ENCODE measurements at places on chromosomes 13 and 19. TPM values are rescaled to one million over a fixed set of nuclear protein-coding genes. Genes with fewer than 3 reads are reported as not detected.

Gene LILRB5
- total RNA-seq = not detected

Gene CRTC1
- total RNA-seq = 13.4 TPM

Gene MRPL34
- 55.9 TPM for total RNA-seq

Gene HIPK4
- 0.09 TPM for total RNA-seq

GRCh38 chr13:100983111-100983510, 308.5 kb upstream of the TMTC4 start:
- no peak for DNase-seq

DNA sequence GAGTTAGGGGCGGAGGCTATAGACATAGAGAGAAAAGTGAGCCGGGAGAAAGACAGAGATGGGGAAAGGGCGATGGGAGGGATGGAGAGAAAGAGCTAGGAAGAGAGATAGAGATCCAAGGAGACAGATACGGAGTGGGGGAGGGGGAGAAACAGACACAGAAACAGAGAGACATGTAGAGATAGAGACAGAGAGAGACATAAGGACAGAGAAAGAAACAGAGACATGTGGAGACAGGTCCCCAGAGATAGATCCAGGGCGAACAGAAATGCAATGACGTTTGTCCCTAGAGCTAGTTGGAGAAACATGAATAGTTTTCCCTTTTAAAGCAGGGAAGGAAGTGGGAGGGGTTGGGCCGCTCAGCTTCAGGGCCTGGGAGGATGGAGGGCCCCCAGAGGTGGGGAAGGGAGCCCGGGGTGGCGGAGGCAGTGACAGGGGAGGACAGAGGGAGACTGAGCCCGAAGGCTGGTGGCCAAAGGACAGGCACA, 4.6 kb downstream of the PPP1R14A start:
- DNase-seq = no peak

GRCh38 chr13:67880916-67881315, 650.8 kb upstream of the PCDH9 start:
- DNase-seq = no peak

DNA sequence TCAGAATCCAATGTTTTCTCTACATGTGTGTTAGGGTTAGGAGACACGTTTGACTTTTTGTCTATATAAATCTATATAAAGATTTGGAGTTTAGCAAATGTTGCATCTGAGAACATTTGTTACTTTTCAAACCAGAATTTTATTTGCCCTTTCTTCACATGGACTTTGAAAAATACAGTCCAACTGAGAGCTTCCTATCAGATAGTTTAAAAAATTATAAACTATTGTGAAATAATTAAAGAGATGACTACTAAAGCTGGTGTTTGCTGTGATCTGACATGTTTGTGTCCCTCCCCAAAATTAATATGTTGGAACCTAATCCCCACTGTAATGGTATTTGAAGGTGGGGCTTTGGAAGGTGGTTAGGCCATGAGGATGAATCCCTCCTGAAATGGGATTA, 297.1 kb downstream of the ITGBL1 start:
- DNase-seq = no peak

DNA sequence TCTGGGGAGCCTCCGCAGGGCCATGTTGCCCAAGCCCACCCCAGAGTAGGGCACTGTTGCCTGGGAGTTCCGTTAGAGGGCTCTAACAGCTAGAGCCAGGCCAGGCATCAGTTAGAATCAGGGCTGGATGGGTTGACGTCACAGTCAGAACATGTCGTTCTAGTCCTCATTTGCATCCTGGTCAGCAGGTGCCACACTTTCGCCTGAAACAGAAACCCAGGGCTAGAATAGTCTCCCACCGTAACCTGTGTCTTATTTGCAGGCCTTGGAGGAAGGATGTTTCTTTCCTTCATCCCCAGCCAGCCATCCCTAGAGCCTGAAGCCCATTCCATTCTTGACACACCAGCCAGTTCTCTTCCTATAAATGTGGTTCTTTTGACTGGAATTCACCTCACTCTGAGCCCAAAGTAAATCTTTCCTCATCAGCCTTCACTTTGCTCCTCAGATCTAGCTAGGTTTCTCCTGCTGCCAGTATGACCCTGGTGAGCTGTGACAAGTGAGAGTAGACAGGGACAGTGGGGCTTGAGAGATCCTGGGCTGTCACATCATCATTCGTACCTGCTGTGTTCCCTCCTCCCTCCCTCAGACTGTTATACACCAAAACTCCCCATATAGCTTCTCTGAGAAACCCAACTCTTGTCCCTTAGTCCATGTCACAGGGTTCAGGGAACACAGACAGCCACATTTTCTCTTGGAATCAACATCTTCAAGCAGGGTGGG, 12.2 kb upstream of the CCDC97 start:
- DNase-seq = no peak

DNA sequence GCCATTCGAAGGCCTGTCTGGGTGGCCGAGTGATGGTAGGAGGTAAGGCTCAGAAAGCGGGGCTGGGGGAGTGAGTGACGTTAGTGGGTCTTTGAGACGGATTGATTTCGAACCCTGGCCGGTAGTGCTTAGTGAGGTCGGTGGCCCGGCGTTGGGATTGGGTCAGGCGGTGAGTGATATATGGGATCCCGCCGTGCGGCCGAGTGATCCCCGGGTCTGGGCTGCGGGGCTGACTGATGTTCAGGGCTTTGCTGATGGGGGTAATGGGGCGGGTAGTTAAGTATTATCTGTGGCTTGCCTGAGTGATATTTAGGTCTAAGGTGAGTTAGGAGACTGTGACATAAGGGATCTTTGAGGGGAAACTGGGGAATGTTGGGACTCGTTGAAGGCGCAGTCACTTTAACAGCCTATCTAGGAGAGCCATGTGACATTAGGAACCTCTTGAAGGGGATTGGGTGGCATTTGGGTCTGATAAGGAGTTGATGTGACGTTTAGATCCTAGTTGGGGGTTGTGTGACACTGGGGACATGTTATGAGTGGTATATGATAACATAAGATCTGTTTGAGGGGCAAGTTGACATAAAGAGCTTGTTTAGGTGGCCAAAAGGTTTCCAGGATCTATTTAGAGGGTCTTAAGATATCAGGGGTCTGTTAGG, 543 bp downstream of the PSMC4 start:
- no peak for DNase-seq

GRCh38 chr13:81211713-81212112, 870.8 kb upstream of the SPRY2 start:
- no peak for DNase-seq

GRCh38 chr19:19600793-19601330, 17.6 kb downstream of the PBX4 start:
- DNase-seq = no peak

DNA sequence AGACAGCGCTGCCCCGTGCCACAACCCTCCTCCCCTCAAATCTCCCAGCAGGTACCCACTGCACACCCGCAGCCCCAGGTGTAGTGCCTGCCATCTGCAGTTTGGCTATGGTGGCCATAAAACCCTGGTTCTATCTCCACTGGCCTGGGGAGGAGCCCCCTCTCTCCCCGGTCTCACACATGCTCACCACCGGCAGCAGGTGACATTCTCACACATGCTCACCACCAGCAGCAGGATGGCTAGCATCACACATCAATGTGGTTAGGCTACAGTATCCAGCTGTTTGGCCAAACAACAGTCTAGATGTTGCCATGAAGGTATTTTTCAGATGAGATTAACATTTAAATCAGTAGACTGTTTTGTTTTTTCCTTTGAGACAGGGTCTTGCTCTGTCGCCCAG, 31.1 kb downstream of the ELL start:
- DNase-seq = no peak

DNA sequence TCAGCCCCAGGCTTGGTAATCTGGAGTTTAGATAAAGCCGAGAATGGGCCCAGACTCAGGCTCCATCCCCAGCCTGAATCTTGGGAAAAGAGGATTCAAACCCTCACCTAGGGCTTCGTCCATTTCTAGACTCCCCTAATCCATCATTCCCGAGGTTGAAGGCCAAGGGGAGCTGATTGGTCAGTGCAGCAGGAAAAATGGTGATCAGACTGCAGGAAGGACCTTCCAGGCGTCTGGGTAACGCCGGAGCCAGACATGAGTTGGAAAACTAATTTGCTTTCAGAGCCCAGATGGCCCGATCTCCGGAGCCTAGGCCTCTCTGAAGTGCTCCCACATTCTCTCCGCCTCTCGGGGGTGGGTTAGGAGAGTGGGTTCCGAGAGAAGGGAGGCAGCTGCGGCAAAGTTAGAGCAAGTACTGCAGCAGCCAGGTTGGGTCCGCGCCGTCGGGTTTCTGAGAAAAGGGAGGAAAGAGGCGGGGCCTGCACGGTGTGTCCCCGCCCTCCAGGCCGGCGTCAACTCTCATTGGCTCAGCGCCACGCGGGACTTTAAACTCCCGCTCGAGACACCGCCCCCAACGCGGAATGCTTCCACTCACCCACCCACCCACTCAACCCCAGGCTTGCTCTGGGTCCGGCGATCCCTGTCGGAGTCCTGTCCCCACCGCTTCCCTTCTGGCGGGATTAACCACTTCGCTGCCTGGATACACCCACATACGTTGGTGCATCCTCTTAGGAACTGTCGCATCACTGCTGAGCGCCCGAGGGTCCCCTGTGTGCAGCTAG, 788 bp upstream of the RTBDN start:
- DNase-seq = no peak

DNA sequence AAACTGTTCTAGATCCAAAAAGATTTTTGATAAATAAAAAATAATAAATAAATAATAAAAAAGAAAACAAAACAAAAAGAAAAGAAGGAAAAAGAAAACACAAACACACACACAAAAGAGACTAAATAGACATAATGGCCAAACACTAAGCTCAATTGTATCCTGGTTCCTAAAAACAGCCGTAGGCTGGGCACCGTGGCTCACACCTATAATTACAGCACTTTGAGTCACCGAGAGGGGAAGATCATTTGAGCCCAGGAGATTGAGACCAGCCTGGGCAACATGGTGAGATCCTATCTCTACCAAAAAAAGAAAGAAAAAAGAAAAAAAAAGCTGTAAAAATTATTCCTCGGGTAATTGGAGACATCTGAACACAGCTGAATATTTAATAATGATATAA, 8.9 kb downstream of the ETHE1 start:
- DNase-seq = no peak

- DNase-seq = peak; percentile 63
Observed at GRCh38 chr19:12777217-12778016, 2.1 kb upstream of the HOOK2 start.

Measured in HFFc6 (cell line).